ENCODE measurements at places on chromosomes 13 and 19. TPM values are rescaled to one million over a fixed set of nuclear protein-coding genes. Genes with fewer than 3 reads are reported as not detected.

- DNase-seq = peak; percentile 69
Measured at GRCh38 chr13:98972627-98973026, 5.2 kb downstream of the DOCK9 start.

The CFAP97D2 gene
- total RNA-seq = not detected

DNA sequence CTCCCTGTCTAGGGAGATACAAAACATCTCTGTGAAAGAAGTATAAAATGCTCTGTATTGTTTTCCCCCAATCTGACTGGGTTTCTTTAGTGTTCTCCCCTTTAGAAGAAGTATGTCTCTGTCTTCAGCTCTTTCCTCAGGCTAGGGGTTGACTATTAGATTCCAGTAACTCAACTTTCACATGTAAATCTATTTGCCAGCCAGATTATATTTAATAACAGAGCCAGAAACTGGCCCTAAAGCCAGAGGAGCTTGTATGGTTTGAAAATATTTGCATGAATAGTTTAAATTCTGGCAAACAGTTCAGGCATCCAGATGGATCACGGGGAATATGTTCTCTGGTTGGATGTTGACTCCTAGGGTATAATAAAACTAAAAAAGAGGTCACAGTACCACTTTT lies 22.3 kb upstream of the CYSLTR2 start:
- no peak for DNase-seq

- DNase-seq = no peak
Measured at GRCh38 chr13:110914081-110914330, 863 bp downstream of the ANKRD10 start.

The PCDH20 gene
- total RNA-seq = 0.26 TPM

DNA sequence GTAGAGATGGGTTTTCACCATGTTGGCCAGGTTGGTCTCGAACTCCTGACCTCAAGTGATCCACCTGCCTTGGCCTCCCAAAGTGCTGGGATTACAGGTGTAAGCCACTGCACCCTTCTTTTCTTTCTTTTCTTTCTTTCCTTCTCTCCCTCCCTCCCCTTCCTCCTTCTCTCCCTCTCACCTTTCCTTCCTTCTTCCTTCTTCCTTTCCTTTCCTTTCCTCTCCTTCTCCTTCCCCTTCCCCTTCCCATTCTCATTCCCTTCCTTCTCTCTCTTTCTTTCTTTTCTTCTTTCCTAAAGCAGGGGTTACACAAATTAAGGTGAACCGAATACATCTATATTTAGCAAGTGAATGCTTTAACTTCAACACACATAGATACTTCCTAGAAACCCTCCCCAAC lies 58.0 kb upstream of the URI1 start:
- DNase-seq = no peak

- no peak for DNase-seq
Measured at GRCh38 chr13:77584106-77584505, 48.6 kb downstream of the SCEL start.

DNA sequence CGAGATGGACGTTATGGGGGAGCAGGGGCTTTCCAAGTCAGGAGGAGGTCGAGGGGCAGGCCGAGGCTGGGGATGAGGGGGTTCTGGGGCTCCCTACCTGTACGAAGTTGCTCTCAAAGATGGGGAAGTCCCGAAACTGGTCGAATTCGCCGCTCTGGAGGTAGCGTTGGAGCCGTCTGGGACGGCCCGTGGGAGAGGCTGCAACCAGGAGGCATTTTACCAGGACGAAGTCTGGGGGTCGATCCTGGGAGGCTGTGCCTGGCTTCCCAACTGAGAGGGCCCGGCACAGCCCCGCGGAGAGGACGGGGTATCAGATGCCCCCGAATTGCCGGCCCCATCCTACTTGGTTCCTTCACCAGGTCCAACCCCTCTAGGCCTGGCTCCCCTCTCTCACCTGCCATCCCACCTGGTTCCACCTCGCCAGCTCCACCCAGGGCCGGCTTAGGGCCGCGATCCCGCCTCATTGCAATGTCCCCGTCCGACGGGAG lies 527 bp upstream of the EMC10 start:
- DNase-seq = no peak

DNA sequence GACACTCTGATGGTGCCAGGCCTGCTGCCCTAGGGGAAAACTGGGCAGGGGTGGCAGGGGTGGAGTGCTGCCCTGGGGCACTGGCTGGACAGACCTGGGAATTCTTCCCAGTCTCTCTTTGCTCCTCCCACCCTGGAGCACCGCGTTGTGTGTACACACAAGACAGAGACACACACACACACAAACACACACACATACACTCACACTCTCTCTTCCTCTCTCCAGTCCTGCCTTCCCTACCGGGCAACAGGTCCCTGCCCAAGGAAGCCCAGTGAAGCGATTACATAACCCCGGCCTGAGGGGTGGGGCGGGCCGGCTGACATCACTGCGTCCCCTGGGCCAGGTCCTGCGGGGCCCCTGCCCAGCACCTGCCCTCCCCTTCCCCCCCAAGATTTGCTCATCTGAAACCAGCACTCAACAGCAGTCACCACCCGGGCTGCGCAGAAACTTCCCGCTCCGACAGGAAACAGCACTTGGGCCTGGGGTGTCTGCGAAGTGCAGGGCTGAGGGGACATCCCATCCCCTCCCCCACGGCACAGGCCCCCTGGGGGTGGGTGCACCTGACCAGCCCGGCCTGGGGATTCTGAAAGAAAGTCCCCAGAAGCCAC lies 1.2 kb downstream of the MKNK2 start:
- peak; percentile 51 for DNase-seq

- no peak for DNase-seq
Measured at GRCh38 chr13:108460746-108461145, 168.7 kb upstream of the MYO16 start.

DNA sequence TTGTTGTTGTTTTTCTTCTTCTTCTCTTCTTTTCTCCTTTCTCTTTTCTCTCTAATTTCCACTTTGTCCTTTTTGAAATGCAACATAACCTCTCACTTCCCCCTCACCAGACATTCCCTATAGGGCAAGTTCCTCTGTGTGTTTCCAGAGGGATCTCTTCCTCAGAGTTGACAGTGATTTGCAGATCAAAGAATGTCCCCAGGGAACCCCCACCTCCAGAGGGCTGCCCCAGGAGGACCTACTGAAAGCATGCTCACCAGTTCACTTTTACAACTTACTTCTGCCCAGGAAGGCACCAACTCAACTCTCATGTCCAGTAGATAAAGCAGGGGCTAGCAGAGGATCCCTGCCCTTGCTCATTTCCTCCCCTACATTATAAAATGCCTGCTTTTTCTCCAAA lies 1648.0 kb downstream of the PCDH9 start:
- no peak for DNase-seq

The ZNF829 gene
- total RNA-seq = 3.7 TPM

GRCh38 chr13:97430296-97430695 lies 3.7 kb upstream of the RAP2A start:
- DNase-seq = no peak

DNA sequence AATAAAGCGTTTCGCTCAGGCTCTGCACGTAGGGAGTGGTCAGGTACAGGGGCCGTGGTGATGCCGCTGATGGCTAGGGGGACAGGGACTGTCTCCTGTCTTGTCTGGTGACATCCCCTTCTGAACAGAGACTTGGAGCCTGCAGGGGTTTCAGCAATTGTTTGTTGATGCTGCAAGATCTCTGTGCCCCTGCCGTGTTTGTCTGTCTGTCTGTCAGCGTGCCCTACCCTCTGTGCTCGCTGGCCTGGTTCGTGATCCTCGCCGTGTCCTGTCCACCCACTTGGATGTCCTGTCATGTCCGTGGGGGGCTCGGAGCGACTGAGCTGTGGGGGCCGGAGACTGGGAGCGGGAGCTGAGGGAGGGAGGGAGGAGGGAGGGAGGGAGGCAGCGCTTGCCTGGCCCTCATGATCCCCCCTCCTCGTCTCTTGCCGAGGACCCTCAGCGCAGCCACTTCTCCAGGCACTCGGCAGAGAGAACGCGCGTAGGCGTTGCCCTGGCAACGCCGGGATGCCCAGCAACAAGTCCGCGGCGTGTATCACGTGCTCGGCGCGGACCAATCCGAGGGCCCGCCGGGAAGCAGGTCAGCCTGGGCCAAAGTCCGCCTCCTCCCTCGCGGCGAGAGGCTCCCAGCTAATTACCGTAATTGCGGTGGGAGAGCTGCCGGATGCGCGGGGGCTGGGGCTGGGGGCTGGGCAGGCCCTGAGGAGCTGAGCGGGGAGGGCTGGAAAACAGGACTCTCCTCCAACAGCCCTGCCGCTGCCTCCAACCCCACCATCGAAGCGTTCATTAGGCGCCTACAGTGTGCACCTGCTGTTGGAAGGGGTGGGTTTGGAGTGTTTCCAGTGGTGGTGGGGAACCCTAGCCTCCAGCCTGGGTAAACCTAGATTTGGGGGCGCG lies 31.9 kb upstream of the FEM1A start:
- peak; percentile 65 for DNase-seq

DNA sequence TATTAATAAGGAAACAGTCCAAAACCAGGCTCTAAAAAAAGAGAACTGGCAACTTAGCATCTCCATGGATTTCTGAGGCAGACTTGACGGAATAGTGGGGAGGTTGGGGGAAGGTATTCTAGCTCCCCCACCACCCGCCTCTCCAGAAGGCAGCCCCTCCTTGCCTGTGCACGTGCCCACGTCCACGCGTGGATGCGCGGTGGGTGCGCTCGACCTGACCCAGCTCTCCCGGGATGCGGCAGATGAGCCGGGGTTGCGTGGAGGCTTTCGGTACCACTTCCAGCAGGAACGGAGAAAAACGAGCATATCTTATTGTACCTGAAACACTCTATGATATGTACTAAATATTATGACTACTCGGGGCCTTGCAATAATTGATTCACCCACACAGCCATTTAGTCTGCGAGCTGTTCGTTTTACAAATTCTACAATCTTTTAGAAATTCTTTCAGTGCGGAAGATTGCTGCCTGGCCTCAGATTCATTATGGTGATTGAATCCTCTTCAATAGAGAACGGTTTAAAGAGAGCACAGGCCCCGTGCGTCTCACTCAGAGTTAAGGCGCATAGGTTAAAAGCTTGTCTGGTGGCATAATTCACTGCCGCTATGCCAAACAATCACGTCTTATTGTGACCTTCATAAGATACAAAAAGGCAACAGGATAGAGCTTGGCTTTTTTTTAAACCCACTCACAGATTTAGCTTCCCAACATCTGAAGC lies 117.9 kb downstream of the URI1 start:
- DNase-seq = no peak

- DNase-seq = no peak
Measured at GRCh38 chr19:13681509-13681908, 82.8 kb upstream of the MRI1 start.

GRCh38 chr13:93727211-93728141 lies 500.9 kb downstream of the GPC6 start:
- DNase-seq = no peak

DNA sequence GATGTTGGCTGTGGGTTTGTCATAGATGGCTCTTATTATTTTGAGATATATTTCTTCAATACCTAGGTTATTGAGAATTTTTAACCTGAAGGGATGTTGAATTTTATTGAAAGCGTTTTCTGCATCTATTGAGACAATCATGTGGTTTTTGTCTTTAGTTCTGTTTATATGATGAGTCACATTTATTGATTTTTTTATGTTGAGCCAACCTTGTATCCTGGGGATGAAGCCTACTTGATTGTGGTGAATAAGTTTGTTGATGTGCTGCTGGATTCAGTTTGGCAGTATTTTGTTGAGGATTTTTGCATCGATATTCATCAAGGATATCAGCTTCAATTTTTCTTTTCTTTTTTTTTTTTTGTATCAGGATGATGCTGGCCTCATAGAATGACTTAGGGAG lies 29.4 kb downstream of the NBEA start:
- no peak for DNase-seq

- no peak for DNase-seq
Measured at GRCh38 chr13:23655321-23655720, 85.1 kb downstream of the TNFRSF19 start.

DNA sequence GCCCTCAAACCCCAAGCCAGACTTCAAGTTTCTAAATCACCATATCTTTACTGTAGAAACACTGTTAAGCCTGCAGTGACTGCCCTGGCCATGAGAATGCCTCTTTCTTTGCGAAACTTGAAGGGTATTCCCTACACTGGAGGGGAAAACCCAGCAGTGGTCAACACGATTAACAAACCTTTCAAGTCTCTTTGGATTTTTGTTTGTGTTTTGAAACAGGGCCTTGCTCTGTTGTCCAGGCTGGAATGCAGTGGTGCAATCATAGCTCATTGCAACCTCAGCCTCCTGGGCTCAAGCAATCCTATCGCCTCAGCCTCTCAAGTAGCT lies 17.4 kb upstream of the POMP start:
- DNase-seq = no peak

- DNase-seq = peak; percentile 8
Measured at GRCh38 chr13:101433895-101434294, 17.6 kb upstream of the NALCN start.

GRCh38 chr13:99425485-99426341 lies 75.6 kb upstream of the TM9SF2 start:
- DNase-seq = no peak

GRCh38 chr19:11530432-11530831 lies 1.5 kb upstream of the ECSIT start:
- DNase-seq = peak; percentile 76

DNA sequence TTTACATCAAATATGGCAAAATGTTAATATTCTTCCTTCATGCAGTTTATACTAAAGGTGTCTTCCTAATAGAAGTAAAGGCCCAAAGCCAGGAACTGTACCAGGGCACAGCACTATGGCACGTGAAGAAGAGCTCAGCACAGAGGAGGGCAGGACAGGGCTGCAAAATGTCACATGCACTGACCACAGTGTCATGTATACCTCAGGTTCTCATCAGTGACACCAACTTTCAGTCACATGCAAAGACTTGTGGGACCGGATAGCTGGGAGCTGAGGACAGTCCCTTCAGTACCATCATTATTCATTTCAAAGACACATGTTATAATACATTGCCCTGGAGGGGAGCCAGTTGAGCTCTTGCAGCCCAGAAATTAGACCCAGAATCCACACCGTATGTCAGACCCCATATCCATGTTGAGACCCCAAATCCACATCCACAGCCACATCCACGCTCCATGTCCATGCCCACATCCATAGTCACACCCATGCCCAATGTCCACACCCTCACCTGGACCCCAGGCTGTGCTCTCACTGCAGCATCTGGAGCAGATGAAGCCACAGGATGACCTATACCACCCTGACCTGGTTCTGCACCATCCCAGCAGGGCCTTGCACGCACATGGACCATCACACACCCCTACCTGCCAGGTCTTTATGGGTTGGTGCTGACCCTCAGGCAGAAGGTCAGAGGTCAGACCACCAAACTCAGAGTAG lies 111.8 kb downstream of the TUBA3C start:
- DNase-seq = no peak

- peak; percentile 50 for DNase-seq
Measured at GRCh38 chr13:43785650-43786471, 911 bp downstream of the ENOX1 start.

- peak; percentile 46 for DNase-seq
Measured at GRCh38 chr19:16066611-16067104, 9.6 kb upstream of the TPM4 start.

GRCh38 chr13:34254366-34254765 lies 436.4 kb downstream of the RFC3 start:
- DNase-seq = peak; percentile 84

- no peak for DNase-seq
Measured at GRCh38 chr13:68026077-68026476, 795.9 kb upstream of the PCDH9 start.

The ZNF486 gene
- 3.1 TPM for total RNA-seq

GRCh38 chr13:78660495-78660857 lies 1.5 kb upstream of the OBI1 start:
- no peak for DNase-seq
